Left ventricle myocardium inferior (tissue), 1 donor: ENCODE measurements at places on chromosomes 11 and 22. TPM values are rescaled to one million over a fixed set of nuclear protein-coding genes. Genes with fewer than 3 reads are reported as not detected.

- peak within 1 kb of the TSS; percentile 38 for H3K27ac ChIP-seq
- H3K4me3 ChIP-seq: peak within 1 kb of the TSS; percentile 67
- peaks cover 95% of the 10 kb centered on the region for H3K27me3 ChIP-seq
- peaks cover 39% of the 10 kb centered on the region for H3K4me1 ChIP-seq
- DNase-seq: peak; percentile 42
- H3K36me3 ChIP-seq: no peaks in the 10 kb centered on the region
Measured at GRCh38 chr11:13008625-13009475, at the start of gene RASSF10. Gene RASSF10, plus strand, starts transcription at chr11:13009316. Its CDS starts 261 bp downstream, at chr11:13009577.

GRCh38 chr11:47879259-47880158 lies 31.4 kb upstream of the NUP160 start:
- no peaks in the 10 kb centered on the region for H3K4me1 ChIP-seq
- no peak overlapping the region for H3K4me3 ChIP-seq
- no peak for DNase-seq
- peaks cover 21% of the 10 kb centered on the region for H3K27me3 ChIP-seq

DNA sequence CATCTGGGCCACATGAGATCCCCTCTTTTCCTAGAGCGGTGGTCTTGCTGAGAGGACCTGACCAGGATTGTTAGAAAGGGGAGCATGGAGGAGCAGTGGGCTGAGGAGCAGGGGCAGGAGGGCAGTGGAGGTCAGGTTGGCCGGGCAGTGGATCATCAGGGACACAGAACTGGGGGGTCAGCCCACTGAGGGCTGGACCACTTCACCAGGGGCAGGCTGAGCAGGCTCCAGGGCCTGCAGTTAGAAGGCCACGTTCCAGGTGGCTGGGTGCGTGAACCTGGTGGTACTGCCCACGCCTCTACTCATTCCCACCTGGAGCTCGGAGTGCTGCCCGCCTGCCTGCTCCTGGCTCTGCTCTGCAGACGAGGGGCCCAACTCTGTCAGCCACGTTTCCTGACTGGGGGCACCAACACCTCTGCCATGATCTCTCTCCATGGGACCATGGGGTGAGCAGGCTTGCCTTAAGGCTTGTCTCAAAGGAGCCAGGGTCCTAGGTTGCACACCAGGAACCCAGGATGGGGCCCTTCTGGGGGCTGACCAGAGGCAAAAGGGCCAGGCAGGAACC lies 9.7 kb downstream of the MRGPRF start:
- H3K27me3 ChIP-seq: peaks cover 15% of the 10 kb centered on the region
- H3K4me1 ChIP-seq: peaks cover 23% of the 10 kb centered on the region
- H3K27ac ChIP-seq: no peak overlapping the region
- no peak overlapping the region for H3K4me3 ChIP-seq
- H3K36me3 ChIP-seq: peaks cover 5% of the 10 kb centered on the region
- DNase-seq: no peak

DNA sequence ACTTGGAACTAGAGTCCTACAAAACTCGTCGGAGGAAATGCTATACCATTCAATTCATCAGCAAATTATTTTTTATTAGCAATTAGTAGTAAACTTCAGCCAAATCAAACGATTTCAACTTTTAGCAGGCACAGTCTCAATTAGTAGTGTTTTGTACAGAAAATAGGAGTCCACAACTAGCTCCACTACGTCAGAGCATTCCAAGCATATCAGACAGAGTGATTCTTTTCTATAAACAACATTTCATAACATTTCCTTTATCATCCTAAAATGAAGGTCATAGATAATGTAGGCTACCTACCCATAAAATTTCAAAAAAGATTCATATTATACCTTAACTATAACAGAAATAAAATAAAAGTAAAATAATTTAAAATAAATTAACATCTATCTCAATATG lies 169.9 kb downstream of the KIF18A start:
- H3K4me3 ChIP-seq: no peak overlapping the region
- no peaks in the 10 kb centered on the region for H3K27me3 ChIP-seq
- no peak for DNase-seq

Gene DNAJB7
- total RNA-seq: not detected

GRCh38 chr22:44592824-44593148 lies 94.8 kb upstream of the RTL6 start:
- H3K27me3 ChIP-seq: peaks cover 37% of the 10 kb centered on the region
- peaks cover 4% of the 10 kb centered on the region for H3K4me1 ChIP-seq
- H3K36me3 ChIP-seq: no peaks in the 10 kb centered on the region
- no peak overlapping the region for H3K4me3 ChIP-seq
- no peak for DNase-seq

- no peak for DNase-seq
- peaks cover 42% of the 10 kb centered on the region for H3K4me1 ChIP-seq
- H3K4me3 ChIP-seq: no peak overlapping the region
Measured at GRCh38 chr11:19995145-19995544, 165.1 kb downstream of the DBX1 start.

DNA sequence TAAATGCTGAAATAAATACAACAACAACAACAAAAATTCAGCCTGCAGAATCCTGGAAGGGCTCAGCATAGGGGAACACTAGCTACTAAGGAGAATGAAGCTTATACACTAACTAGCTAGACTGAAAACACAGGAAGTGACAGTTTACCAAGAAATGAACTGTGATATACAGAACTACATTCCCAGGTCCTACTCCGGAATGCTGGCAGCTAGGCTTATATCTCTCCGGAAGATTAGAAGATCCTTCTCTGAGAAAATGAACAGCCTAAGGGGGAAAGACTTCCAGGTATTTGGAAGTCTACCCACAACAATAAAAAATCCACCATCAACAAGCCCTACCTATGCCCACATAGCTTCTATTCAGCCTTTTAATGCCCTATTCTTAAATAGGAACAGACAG lies 31.0 kb downstream of the CCDC34 start:
- no peaks in the 10 kb centered on the region for H3K27me3 ChIP-seq
- no peaks in the 10 kb centered on the region for H3K36me3 ChIP-seq
- DNase-seq: no peak
- H3K4me1 ChIP-seq: no peaks in the 10 kb centered on the region
- H3K27ac ChIP-seq: no peak overlapping the region

Gene PRODH
- 13.3 TPM for total RNA-seq

DNA sequence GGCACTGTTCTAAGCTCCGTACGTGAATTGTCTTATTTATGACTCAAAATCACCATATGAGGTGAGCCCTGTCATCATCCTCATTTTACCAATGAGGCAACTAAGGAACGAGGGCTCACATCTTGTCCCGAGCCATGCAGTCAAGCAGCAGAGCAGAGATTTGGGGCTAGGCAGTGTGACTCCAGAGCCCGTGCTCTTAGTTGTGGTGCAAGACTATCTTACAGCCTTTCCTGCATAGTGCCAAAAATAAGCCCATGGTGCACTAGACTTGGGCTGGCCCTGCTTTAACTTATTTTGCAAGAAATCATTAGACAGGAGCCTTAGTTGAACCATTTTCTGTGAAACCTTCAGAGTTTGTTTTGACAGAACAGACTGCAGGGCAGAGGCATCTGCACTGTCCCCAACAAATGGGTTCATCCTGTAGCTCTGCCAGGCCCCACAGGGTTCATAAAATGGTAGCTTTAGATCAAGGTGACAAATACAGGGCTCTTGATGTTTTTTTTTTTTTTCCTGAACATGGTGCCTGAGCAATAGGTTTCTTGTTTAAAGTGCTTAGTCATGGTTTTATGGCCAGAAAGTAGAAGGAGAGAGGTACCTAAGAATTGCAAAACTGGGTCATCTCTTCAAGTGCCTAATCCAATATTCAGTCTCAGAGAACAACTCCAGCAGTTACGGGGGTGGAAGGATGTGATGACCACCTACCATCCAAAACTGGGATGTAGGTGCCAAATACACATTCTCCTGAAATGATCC lies 56.6 kb downstream of the BMAL1 start:
- H3K36me3 ChIP-seq: no peaks in the 10 kb centered on the region
- H3K27ac ChIP-seq: no peak overlapping the region
- no peak for DNase-seq

- H3K27me3 ChIP-seq: no peaks in the 10 kb centered on the region
- peaks cover 78% of the 10 kb centered on the region for H3K36me3 ChIP-seq
- H3K4me1 ChIP-seq: peaks cover 24% of the 10 kb centered on the region
- DNase-seq: no peak
- H3K4me3 ChIP-seq: no peak overlapping the region
- H3K27ac ChIP-seq: peak overlapping the region; percentile 66
Measured at GRCh38 chr11:33064033-33064825, 24.9 kb downstream of the TCP11L1 start.

DNA sequence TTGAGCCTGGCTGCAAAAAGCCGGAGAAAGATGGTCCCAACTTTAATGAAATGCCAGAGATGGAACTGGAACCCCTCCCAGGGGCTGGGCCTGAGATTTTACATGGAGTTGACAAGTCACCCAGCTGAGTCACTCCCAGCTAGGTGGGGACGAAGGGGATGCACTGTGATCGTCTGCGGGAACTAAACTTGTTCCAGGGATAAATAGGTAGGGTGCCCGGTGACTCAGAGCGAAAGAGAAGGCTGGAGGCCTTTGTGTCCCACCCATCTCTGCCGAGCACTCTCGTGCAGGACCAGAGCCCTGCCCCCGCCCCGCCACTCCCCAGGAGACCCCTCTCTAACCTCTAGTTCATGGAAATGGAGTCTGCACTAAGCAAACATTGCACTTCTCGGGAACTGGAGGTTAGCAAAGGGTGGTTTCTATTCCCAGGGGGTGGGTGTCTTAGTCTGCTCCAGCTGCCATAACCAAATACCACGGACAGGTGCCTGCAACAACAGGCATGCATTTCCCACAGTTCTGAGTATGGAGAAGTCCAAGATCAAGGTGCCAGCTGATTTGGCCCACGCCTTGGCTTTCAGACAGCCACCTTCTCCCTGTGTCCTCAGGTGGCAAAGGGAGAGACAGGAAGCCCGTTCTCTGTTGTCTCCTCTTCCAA lies 60.7 kb upstream of the FADD start:
- H3K27me3 ChIP-seq: peaks cover 65% of the 10 kb centered on the region
- no peaks in the 10 kb centered on the region for H3K36me3 ChIP-seq
- no peak overlapping the region for H3K27ac ChIP-seq
